Astrocyte of the spinal cord (primary cell): ENCODE measurements at places on chromosomes 5 and 9.

DNA sequence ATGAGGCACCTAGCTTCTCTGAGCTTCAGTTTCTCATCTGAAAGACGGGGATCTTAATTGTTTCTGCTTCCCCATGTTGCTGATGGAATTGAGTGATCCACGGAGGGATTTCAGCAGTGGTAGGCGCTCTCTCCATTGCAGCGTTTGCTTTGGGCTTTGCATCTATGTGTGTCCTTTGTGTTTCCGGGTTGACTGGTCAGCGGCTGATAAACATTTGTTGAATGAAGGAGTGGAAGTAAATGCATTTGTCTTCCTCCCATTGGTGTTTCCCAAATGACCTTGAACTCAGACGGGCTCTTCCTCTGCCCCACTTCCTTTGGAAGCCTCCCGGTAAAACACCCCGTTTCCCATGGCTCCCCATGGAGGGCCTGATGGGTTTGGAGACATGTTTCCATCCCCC is 117.2 kb downstream of the GAPVD1 start:
- DNase-seq: no peak

DNA sequence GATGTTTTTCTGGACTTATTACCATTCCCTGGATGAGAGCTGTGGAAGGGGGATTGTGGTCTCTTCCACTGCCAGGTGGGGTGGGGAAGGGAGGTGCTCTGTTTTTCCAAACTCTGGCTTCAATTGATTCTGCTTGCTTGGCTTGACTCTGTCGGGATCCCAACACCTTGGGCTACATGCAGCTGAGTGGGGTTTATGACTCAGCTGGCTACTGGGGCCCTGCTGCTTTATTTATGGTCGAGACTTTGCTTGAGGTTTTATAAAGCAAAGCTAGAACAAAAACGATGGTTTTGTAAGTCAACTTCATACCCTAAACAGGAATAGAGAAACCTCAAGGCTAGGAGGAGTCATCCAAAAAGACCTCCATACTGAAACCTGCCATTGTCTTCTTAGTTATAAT is 76.3 kb downstream of the AOPEP start:
- peak; percentile 95 for DNase-seq

- no peak for DNase-seq
These were observed 9.6 kb downstream of the PRRT1B start for GRCh38 chr9:131554843-131555351.

GRCh38 chr5:179188636-179189035 is 128.5 kb downstream of the ZNF354C start:
- no peak for DNase-seq

GRCh38 chr9:131589124-131589711 is 43.9 kb downstream of the PRRT1B start:
- no peak for DNase-seq

DNA sequence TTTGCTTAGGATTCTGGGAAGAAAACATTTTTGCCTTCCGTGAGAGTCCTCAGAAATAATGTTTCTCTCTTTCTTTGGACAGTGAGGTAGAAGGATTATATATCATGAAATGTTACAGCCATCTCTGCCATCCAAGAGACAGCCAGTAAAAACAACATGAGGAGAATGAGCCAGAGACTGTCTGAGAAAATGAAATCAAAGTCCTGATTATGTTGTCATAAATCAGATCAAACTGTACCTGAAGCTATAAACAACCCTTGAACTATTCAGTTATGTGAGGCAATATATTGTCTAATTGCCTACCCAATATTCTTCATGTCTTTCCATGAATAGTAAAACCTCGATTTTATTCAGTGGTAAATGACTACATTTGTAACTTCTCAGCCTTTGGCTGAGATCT is 9.2 kb upstream of the HTR4 start:
- no peak for DNase-seq

GRCh38 chr5:68528821-68529273 is 313.3 kb downstream of the PIK3R1 start:
- peak; percentile 57 for DNase-seq

DNA sequence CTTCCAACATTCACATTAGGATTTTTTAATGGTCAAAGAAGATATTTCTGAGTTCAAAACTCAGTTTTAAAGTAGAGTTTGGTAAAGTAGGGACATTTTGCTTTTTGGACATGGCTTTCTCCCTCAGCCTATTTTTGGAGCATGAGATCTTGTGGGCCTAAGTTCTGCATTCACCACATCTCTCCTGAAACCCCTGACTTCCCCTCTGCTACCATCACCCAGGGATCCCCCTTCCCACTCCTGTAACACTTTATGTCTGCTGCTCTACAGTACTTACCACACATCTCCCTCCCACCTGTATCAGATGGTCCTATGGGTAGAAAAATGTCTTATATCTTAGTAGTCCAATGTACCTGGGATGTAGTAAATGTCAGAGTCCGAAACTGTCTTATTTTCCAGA is 48.2 kb upstream of the JAK2 start:
- DNase-seq: no peak

DNA sequence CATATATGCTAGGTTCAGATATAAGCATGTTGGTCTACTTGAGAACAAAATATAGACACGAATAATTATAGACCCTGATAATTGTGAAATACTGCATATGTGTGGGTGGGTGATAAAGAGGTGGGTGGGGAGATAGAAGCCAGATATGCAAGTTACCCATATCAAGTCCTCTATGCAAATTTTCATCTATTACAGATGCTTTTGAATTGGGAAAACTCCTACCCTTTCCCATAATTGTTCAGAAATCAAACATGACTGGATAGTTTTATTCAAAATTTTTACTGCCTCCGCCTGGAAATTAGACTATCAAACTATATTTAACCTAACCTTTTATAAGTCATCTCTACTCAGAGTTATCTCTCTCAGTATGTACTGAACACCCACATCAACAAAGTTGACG is 157.5 kb downstream of the MEF2C start:
- DNase-seq: no peak

DNA sequence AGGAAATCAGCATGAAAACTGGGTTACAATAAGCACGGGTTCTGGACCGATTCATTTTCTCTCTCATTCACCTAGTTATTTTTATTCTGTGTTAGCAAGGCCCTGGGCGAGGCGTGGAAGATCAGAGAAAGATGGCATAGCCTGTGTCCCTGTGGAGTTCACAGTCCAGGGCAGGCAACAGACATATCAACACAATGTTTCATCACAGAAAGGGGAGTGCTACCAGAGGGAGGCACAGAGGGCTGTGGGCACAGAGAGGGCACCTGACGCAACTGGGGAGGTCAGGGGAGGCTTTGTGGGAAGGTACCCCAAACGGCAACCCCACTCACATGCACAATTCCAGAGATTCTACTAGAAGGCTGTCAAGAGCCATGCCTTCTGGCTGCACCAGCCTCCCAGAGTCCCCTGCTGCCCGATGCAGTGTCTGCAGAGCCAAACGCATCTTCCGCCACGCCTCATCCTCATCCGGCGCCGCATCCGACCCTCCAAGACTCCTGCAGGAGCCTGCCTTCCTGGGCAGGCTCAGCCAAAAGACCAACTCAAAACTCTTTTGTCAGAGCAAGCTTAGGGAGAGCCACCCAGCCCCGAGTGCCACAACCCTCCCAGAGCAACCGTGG is 1.4 kb downstream of the FAM193B start:
- DNase-seq: no peak

GRCh38 chr9:6000955-6001354 is 14.5 kb downstream of the RANBP6 start:
- no peak for DNase-seq
